ENCODE measurements at places on chromosomes 5 and 9.
A peak's percentile ranks its signal among the peaks of the same experiment; 100 is the strongest.

DNA sequence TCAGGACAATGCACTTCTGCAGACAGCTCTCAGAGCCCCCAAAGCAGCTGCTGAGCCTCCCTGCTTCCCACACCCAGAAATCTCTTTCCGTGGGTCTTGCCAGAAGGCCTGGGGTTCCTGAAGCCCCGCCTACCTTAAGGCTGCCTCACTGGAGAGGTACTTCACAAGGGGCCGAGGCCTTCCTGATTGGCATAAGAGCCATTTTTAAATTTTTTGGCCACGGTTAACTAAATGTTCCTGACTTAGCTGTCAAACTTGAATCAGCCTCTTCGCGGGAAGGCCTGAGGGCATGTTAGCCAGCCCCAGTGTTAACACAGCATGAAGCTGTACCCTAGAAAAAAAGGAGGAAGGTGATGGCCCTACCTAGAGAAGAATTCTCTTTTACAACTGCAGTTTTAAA, 20.7 kb upstream of the EPB41L4B start:
- no peak for DNase-seq

GRCh38 chr9:81335879-81336421, 353.4 kb downstream of the TLE1 start:
- no peak for DNase-seq

GRCh38 chr5:127375124-127375523, 84.5 kb downstream of the MEGF10 start:
- DNase-seq, result no peak

GRCh38 chr9:38106488-38106887, 37.5 kb upstream of the SHB start:
- peak; percentile 56 for DNase-seq

DNA sequence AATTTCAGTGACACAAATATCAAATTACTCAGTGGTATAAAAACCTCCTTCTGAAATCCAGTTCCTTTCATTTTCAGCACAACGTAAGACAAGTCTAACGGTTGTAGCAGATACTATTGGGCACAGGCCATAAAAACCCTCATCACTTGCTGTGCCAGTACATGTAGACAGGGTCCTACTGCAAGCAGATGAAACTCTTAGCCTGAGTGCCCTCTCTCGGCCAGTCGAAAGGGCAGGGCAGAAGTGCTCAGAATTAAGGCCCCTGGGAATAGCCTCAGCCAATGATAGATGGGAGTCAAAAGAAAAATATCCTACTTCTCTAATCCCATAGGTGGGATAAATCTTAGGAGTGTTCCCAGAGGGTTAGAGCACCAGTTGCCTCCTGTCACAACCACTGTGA, 168.5 kb upstream of the FER start:
- no peak for DNase-seq

DNA sequence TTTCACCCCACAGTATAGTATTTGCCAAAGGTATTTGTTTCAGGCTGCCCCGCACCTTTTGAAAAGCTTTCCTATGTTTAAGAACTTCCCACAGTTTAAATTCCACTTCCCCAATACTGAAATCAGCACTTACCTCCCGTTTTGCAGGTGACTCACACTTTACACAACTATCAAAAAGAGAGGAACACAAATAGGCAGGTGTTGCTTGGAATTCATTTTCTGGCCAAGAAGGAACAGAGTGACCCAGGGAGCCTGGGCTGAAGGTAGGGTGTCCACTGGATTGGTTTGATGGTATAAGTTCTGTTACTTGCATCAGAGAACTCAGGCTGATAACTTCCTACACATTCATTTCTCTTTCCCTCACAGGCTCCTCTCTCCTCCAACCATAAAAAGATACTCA, 60.1 kb upstream of the SLC30A5 start:
- DNase-seq, result no peak

GRCh38 chr5:169580964-169581363, 2.6 kb upstream of the SPDL1 start:
- no peak for DNase-seq

GRCh38 chr5:98259595-98259994, 513.9 kb upstream of the RGMB start:
- no peak for DNase-seq

DNA sequence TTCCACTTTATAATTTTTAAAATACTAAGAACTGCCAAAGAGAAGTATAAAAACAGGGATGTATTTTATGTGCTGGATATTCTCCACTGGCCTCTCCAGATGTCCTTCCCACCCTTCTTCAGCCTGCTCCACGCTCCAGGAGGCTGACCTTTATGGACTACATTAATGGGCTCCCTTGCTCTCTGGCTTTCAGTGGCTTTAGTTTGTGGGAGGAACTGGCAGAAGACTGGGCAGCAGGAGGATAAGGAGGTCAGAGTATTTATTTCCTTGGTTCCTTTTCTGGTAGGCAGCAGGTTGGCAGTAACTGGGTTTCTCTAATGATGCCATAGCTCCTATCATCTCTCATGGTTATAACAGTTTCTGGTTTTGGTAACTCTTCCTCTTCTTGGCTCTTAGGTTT, 133.9 kb downstream of the PAM start:
- DNase-seq, result no peak

- DNase-seq, result no peak
Observed at GRCh38 chr9:6997330-6997729, 239.6 kb downstream of the KDM4C start.

GRCh38 chr5:122774519-122774860, 390 bp upstream of the SNX2 start:
- no peak for DNase-seq

DNA sequence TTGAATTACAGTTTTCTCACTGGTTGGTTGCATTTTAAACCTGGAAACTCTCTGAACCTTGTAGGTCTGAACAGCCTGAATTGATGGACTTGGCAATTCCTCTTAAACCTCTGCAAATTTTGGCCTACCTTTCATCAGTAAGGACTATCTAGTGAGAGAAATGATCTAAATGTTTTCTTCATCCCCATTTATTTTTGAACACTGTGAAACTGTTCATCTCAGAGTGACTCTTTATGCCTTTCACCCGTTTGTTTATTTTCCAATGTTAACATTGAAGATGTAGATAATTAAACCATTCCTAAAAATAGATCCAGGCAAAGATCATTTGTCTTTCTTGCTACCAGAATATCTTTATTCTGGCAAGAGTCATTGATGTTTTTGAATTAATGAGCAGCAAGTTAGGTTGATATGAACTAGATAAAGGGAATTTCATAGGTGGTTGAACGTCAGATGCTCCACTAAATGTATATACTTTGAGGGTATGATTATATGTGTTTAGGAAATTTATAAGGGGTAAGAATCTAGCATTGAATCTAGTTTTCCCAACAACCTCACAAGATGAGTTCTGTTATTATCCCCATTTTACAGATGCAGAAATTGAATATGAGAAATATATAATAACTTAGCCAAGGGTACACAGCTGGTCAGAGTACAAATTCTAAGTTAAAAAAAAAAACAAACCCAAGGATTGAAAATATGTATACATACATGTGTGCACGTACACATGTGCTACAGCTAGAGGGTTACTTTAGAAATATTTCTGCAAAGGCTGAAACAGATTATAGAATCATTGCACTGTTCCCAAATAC, 3.4 kb downstream of the CPEB4 start:
- DNase-seq, result no peak

DNA sequence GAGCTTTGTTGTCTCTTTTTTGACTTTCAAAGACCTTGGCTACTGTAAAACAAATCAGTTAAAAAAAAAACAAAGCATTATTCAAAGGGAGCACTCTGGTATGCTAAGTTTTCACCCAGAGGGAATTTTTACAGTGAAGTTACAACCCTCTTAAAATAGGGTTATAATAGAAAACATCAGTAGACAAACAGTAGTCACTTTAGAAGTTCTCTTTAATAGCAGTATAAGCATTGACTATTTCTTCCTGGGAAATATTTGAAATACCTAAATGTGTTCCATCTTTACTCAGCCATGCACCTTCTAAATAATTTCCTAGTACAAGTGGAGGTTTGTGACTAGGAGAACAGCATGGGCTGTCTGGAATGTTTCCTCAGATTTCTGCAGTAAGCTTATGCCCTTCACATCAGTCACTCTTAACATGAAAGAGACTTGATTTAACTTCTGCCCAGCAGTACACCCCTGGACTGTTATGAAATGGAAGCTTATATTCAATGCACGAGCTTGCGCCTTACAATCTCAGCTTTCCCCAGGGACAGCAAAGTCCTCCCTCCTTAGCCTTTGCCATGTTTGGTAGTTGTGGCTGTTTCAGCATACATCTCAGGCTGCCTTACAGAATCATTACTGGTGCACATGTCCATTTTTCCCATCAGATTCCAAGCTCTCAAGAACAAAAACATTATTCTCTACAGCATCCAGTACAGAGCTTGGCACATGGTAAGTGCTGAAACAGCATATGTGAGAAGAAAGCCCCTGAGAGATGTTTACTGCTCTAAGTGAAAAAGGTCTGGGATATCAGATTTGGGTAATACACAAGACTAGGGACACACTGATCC, 191.5 kb downstream of the ZNF608 start:
- DNase-seq, result no peak

GRCh38 chr9:84228130-84228720, 112.3 kb downstream of the SLC28A3 start:
- DNase-seq, result no peak

DNA sequence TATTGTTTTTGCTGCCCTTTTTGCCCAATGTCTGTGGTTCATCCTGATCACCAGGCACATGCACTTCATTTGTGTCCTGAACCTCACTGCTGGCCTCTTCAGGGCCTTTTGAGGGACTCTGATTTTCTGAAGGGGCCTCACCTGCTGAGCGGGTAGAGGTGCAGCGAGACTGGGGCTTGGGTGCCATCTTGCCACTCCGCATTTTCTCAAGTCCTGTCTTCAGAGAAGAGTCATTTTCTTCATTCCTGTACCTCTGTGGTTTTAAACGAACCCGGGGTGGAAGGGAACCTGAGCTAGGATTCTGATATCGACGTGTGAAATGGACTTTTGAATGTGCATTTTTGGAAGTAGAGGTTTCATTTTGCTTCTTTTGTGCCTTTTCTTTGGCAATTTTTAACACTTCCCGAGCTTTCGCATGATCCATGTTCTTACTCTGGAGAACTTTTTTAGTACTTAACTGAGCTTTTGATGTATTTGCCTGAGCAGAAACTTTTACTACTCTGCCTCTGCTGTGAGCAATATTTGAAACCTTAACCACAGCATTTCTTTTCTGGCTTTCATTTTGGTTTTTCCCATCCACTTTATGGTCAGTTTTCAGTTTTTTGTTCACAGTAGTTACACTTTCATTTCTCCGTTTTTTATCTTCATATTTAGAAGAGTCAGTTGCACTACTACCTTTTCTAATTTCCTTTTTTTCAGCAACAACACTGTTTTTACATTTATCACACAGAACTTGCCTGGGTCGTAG, 26.1 kb downstream of the PWWP2A start:
- DNase-seq, result no peak

GRCh38 chr5:169415371-169415770, 114.4 kb upstream of the SLIT3 start:
- DNase-seq, result no peak

DNA sequence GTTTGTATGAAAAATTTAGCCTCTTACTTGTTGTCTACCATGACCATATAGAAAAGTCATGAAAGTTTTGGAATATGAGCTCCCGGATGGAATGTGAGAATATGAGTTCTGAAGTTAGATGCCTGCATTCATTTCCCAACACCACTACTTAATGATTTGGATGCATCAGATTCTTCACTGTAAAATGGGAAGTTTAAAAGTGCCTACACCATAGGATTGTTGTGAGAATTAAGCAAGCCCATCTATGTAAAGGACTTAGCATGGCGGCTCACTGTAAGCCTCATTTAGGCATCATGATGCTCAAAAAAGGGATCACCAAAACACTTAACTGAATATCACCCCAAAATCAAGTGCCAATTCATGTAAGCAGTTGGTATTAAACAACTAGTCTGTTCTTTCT, 177.3 kb downstream of the RAB3C start:
- no peak for DNase-seq

DNA sequence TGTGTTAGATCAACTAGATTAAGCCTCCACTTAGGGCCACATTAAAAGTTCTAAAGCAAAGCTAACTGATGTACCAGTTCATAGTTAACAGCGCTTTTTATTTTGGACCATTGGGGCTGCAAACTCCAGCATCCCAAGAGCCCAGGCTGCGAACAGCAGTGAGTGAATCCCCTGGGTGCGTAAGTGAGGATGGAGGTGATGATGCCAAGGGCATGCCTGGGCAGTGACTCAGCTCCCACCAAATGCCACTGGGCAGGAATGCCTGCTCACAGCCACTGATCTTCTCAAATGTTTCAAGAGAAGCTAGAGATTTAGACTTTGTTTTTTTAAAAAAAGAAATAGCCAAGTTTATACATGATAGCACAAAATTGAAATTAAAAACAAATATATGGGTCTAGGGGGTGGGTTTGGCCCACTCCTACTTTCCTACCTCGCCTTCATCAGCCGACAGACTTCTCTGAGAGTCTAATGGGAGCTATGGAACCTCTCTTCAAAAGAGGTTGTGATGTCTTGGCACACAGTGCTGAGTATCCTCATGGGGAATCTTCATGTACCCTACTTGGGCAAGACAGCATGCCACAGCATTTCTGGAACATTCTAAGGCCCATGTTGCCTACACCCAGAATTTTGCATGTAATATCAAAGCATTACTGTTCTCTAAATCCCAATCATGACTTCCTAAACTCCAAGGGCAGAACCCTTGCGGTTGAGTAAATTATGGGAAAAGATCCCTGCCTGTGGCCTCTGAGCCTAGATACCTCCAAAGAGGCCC, 398.1 kb downstream of the EBF1 start:
- no peak for DNase-seq

DNA sequence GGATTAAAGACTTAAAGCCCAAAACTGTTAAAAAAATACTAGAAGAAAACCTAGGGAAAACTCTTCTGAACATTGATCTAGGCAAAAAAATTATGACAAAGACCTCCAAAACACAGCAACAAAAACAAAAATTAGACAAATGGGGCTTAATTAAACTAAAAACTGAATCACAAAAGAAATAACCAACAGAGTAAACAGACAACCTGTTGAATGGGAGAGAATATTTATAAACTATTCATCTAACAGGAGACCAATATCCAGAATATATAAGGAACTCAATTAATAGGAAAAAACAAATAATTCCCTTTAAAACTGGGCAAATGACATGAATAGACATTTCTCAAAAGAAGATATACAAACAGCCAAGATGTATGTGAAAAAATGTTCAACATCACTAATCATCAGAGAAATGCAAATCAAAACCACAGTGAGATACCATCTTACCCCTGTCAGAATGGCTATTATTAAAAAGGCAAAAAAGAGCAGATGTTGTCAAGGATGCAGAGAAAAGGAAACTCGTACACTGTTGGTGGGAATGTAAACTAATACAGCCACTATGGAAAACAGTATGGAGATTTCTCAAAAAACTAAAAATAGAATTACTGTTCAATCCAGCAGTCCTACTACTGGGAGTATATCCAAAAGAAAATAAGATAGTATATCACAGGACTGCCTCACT, 50.2 kb upstream of the TLX3 start:
- DNase-seq, result no peak

- no peak for DNase-seq
Observed at GRCh38 chr5:42888771-42889170, 77.1 kb upstream of the SELENOP start.

DNA sequence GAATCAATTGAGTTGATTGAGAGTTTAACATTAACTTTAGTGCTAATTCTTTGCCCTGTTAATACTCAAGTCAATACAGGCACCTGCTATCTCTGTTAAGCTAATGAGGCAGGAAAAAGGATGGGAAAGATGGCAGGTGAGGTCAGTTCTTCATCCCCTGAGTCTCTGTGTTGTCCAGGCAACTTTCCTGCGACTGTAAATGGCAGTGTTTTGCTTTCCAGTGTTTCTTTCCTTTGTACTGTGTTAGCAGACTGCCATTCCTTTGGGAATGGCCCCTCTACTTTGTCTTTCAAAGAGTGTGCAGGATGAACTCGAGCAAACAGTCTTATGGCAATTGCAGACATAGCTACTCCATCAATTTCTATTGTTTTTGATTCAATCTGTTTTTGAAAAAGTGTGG, 202.2 kb upstream of the VLDLR start:
- no peak for DNase-seq

All from NCI-H2029 (cell line).